ENCODE measurements at places on chromosomes 7 and 10.
A peak's percentile ranks its signal among the peaks of the same experiment; 100 is the strongest.

- no peak for DNase-seq
Observed at GRCh38 chr7:99719996-99720769, 14.8 kb downstream of the CYP3A7 start.

GRCh38 chr10:29011516-29011915, 277.4 kb upstream of the LYZL1 start:
- DNase-seq, result peak; percentile 15

GRCh38 chr10:59580026-59580863, 129.4 kb downstream of the SLC16A9 start:
- DNase-seq, result no peak

DNA sequence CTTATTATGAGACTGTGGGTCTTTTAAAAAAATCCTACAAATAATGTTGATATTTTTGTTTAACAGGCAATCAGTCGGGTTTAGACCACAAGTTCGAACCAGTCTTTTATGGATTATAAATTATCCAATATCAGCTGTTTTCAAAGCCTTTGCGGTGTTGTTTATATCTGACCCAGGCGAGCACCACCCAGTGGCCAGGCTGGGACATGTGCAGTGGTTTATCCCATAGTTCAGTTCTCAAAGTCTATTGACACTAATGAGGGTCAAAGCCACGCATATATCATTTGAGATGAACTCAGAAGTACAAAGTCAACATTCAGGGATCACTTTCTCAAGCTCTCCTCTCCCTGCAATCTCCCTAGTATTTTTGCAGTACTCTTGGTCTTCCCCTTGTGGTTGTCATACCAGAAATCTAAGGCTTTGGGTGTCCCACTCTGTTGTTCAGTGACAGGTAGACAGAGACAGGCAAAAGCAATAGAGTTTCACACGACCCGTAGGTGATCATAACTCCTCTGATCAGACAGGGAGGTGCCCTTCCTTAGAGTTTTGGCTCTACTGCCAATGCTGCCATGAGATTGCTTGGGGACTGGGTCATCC, 117.4 kb upstream of the POM121L12 start:
- no peak for DNase-seq

DNA sequence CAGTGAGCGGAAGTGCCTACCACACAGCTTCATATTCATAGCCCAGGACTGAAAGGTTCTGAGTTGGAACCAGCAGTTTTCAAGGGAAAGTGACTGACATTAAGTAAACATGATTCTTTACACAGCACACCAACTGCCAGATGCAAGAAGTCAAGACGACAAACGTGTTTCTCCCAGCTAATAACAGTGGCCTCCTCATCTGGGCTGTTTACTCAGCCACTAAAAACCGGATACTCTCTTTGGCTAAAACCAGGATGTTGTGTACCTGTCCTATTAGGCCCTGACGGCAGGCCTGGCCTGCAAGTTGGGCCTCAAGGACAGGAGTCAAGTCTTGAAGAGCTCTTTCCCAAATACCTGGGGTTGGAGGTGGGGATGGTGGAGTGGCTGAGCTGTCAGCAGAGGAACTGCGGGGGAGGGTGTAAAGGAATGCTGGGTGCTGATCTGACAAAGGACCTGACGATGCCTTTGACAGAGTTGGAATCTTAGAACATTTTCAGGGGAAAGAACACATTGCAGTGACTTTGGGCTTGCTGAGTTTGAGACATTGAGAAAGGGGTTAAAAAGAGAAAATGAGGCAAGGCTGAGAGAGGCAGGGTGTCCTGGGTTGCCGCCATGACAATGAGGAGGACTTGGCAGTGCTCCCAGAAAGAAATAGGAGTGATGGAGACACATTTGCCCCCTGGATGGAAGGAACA, 57.7 kb downstream of the STEAP1B start:
- no peak for DNase-seq

DNA sequence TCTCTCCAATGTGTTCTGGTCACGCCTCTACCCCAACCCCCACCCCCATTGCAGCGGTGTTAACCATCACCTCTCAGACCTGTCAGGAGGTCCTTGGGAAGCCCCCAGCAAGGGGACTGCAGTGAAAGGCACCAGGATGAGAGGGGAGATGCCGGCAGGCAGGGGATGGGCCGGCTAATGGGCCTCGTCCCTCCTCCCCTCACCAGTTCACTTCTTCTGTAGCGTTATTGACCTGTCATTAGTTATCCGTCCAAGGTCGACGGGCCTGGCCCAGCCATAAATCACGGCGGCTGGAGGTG, 18.8 kb downstream of the POLL start:
- DNase-seq, result no peak

- DNase-seq, result no peak
Observed at GRCh38 chr7:1124816-1125602, 35.0 kb downstream of the ZFAND2A start.

DNA sequence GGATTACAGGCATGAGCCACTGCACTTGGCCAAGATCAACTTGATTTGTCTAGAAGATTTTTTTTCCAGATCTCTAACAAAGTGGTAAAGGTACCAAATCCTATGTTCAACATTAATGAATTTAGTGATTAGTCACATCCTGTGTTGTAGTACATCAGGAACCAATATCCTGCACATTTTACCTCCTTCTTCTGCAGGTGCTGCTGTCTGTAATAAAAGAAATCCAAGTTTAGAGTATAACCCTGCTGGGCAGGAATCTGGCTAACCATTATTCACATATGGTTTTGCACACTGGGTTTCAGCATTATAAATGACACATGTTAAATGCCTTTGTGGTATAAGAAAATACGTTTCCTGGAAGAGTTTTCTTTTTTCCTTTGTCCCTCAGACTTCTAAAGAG, 10.8 kb downstream of the PARD3 start:
- DNase-seq, result no peak

GRCh38 chr10:31758495-31758894, 170.1 kb downstream of the ARHGAP12 start:
- no peak for DNase-seq

GRCh38 chr10:62424026-62424425, 49.9 kb downstream of the ZNF365 start:
- DNase-seq, result no peak

- no peak for DNase-seq
Observed at GRCh38 chr10:78462176-78462575, 428.5 kb downstream of the RPS24 start.

GRCh38 chr10:126839094-126839761, 66.0 kb upstream of the DOCK1 start:
- DNase-seq, result no peak

DNA sequence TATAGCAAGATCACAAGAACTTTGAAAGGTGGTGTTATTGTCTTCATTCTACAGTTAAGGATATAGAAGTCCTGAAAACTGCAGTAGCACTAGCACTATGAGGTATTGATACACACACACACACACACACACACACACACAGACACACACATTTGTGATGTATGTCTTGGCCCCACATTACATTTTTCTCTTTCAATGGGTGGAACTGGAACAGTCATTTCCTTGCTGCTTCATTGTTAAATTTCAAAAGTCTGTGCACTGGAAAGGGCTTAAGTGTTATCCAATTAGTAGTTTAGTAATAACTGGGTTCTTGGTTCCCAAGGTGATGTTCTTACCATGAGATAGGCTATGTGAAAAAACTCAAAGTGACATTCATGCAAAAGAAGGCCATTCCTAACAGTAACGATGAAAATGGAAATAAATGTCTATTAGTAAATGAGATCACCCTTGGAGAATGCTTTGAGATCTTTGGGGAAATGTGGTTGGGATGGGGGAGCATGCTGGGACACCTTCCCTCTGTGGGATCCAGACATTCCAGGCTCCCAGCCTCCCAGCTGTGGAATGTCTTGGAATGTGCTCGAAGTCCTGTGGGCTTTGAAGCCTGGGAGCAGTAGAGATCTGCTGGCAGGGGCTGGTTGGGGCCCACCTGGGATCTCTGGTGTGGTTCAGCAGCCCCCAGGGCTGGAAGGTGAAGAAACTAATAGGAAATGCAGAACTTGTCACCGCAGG, 37.4 kb upstream of the CALD1 start:
- DNase-seq, result peak; percentile 96

- DNase-seq, result no peak
Observed at GRCh38 chr10:107152087-107152486, 12.4 kb downstream of the SORCS1 start.

DNA sequence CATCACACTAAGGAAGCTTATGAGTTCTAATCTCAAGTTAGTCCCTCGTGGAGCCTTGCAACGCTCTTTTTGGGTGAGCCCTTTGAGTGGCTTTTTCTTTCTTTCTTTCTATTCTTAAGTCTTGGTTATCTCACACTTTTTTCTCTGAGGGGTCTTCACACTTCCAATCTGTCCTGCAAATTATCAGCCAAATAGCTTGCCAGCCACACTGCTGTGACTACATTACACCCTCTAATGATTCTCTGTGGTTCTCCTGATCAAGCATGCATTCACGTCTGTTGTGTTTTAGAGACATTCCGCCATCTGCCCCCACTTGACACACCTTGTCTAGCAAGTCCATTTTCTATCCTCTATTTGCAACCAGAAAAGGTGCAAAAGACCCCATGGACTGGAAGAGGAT, 340.2 kb downstream of the THSD7A start:
- no peak for DNase-seq

DNA sequence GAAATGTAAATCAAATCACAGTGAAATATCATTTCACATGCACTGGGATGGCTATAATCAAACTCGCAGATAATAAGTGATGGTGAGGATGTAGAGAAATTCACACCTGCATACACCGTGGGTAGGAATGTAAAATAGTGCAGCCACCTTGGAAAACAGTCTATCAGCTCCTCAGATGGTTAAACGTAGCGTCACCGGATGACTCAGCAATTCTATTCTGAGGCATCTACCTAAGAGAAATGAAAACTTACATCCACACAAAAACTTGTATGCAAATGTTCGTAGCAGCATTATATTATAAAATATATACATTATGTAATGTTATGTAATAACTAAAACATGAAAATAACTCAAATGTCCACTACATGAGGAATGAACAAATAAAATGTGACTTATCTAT, 38.9 kb downstream of the SH3PXD2A start:
- no peak for DNase-seq

DNA sequence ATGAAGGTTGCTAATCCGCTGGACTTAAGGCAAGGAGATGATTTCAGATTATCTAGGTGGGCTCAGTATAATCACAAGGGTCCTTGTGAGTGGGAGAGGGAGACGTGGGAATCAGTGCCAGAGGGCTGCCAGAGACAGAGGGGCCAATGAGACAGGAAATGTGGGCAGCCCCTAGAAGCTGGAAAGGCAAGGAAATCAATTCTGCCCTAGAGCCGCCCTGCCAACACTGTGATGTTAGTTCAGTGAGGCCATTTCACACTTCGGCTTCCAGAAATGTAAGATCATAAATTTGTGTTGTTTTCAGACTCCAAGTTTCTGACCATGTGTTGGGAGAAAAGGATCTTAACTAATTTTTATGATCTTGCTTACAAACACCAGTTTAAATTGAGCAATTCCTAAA, 3.6 kb upstream of the GPNMB start:
- DNase-seq, result no peak

DNA sequence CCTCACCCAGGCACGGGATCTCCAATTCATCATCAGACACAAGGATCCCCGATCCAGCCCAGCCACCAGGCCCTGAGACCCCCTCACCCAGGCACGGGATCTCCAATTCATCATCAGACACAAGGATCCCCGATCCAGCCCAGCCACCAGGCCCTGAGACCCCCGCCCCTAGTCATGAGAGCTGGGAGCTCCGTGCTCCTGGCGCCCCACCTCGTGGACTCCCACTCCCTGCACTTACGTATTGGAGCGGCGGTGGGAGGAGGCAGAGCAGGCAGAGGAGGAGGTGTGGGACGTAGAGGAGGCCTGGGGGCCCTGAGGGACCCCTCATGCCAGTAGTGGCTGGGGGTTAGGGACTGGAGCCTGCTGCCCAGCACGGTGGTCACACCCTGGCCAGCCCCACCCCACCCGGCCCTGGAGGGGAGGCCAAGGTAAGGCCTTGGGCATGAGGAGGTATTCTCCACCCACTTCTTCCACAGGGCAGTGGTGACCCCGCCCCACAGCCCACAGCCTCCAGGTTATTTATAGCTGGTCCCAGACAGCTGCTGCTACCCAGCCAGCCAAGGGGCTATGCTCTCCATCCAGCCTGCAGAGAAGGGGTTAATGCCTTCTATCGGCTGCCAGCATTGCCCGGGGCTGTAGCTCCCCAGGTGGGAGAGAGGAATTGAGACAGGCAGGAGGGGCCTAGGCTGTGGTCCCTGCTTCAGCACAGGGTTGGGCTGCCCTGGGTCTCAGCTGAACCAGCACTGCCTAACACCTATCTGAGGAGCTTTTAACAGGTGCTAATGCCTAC, 17.6 kb upstream of the CRHR2 start:
- DNase-seq, result no peak

GRCh38 chr10:24851629-24852028, 100.8 kb downstream of the PRTFDC1 start:
- DNase-seq, result no peak

- no peak for DNase-seq
Observed at GRCh38 chr7:158400601-158401225, 186.9 kb downstream of the PTPRN2 start.

DNA sequence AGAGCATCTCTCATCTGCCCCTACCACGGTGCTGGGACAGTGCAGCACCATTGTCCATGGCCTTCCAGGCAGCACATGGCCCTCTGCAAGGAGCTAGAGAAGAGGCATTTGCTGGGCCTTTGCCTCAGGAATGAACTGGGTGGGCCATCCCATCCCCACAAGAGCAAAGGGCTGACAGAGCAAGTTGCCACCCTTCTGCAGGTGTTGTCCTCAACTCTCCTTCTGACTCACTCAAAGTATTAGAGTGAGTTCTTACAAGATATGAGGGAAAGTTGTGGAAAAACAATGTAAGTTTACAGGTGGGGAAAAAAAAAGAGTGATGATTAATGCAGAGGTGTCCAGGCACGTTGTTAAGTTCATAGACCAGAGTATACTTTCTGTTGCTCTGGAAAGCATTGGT, 261.2 kb downstream of the SKIDA1 start:
- DNase-seq, result no peak

GRCh38 chr7:8305625-8306388, 43.8 kb upstream of the ICA1 start:
- no peak for DNase-seq

- DNase-seq, result no peak
Observed at GRCh38 chr7:4758791-4759190, 16.6 kb upstream of the AP5Z1 start.

- no peak for DNase-seq
Observed at GRCh38 chr10:44243851-44244510, 140.9 kb downstream of the CXCL12 start.

- DNase-seq, result peak; percentile 75
Observed at GRCh38 chr10:95341716-95342130, 50.9 kb upstream of the PDLIM1 start.

- DNase-seq, result no peak
Observed at GRCh38 chr7:21367537-21367936, 60.3 kb upstream of the SP4 start.

GRCh38 chr7:27117887-27118491, 12.6 kb downstream of the HOXA4 start:
- DNase-seq, result no peak

Data from fibroblast of skin of left biceps (primary cell).